ENCODE measurements at places on chromosomes 2 and 18.

- no peak for DNase-seq
Measured at GRCh38 chr2:165870346-165870745, 76.3 kb upstream of the GALNT3 start.

DNA sequence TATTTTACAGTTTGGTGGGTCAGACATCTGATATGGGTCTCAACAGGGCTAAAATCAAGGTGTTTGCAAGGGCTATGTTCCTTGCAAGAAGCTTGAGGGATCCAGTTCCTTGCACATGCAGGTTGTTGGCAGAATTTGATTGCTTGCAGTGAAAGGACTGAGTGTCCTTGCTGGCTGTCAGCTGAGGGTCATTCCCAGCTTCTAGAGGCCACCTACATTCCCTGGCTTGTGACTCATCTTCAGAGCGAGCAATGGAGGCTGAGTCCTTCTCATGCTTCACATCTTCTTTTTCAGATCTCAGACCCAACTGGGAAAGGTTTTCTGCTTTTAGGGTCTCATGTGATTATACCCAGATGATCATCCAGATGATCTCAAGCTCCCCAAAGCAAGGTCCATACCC is 12.4 kb downstream of the MEX3C start:
- DNase-seq, result no peak

DNA sequence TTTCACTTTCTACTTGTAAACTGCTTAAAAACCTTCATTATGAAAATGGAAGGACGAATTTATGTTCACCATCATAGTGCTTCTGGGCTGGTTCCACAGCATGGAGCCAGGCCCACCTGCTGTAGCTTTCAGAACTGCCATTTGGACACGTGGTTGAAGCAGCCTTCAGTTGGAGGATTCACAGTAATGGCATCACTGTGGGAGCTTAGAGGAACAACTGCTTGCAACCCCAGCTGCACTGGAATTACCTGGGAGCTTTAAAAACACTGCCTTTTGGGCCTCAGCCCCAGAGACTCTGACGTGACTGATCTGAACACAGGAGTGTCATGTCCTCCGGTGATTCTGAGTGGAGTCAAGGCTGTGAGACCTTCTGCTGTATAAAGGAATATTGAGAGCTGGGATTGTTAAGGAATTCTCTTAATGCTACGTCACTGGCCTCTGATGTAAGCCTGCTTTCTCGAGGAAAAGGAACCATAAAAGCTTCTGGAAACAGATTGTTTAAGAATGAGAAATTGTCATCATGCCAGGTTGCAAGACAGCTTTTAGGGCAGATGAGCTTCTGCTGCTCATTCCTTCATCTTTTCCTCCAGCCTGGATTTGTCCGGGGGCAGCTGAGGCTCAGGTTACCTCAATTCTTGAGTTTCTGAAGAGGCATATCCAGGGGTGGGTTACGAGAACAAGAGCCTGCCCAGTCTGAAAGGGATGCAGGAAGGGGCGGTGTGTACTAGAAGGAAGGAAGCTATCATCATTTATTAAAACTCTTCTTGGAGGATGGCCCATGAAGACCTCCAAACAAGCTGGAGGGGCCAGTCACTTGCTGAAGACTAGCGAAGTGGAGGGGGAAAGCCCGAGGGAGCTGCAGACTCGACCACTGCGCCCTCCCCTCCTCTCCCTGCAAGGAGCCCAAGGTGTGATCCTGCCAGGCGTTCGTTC is 1.3 kb upstream of the IL1R1 start:
- DNase-seq, result no peak

DNA sequence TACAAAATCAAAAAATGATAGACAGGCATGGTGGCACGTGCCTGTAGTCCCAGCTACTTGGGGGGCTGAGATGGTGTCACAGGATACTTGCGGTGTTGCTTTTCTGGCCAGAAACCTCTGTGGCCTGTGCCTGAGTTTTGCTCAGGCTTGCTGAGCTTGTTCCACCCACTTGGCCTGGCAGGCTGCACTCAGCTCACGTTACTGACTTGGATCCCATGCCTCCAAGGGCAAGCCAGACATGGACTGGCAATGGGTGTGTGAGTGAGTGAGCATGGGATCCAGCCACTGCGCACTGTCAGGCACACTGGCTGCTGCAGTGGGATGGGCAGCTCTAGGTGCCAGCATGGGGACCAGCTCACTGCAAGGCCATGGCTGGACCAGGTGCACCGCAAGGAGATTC is 67.9 kb downstream of the NCAPH start:
- DNase-seq, result no peak

DNA sequence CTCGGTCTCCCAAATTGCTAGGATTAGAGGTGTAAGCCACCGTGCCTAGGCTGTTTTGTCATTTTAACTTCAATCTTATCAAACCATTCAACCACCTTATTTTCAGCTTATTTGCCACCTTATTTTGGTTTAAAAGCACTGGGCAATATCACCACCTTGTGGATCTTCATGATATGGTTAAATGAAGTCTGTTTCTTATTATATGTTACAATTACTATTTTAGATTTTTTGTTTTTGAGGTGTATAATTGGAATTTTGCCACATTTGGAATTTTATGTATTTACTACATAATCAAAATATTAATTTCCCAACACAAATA is 43.8 kb upstream of the SCN9A start:
- no peak for DNase-seq

- no peak for DNase-seq
Measured at GRCh38 chr2:60267122-60267521, 286.3 kb downstream of the BCL11A start.

DNA sequence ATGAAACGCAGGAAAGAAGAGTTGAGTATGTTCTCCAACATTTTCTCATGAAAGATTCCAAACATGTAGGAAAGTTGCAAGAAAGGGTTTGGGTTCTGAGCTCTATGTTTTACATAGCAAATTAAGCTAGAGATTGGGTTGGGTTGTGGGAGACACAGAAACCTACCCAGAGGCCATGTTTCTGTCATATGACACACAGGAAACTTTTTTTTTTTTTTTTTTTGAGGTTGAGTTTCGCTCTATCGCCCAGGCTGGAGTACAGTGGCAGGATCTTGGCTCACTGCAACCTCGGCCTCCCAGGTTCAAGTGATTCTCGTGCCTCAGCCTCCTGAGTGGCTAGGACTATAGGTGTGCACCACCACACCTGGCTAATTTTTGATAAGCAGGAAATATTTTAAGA is 57.6 kb downstream of the DOCK10 start:
- no peak for DNase-seq

DNA sequence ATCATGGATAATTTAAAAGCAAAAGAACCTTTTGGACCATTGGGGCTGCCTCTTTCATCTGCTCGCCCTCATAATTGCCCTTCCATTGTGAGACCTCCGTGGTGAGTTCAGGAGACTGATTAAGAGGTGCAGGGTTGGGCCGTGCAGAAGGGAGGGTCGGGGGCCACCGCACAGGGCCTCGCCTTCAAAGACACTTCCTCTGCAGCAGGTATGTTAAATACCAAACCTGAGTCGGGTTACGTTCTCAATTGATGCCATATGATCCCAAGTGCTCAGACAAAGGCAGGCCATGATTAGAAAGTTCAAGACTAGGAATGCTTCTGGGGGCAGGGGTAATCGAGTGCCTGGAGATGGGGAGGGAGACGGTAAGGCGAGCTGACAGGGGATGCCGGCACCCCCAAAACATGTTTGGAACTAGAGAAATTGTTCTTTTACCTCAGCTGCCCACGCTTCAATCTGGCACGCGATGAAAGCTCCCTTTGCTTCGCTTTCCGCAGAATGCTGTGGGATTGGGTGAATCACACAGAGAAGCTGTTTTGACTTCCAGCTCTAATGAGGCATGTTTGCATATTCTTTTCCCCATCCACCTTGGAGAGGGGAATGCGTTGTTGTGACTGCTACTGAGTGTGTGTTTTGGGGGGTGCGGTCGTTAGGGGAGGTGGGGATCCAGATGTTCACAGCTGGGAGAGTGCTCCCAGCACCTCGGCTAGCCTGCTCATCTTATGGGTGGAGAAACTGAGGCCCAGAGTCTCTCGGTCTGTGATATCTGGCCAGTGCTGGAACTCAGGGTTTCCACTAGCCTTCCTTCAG is 309.1 kb downstream of the MYCN start:
- no peak for DNase-seq

DNA sequence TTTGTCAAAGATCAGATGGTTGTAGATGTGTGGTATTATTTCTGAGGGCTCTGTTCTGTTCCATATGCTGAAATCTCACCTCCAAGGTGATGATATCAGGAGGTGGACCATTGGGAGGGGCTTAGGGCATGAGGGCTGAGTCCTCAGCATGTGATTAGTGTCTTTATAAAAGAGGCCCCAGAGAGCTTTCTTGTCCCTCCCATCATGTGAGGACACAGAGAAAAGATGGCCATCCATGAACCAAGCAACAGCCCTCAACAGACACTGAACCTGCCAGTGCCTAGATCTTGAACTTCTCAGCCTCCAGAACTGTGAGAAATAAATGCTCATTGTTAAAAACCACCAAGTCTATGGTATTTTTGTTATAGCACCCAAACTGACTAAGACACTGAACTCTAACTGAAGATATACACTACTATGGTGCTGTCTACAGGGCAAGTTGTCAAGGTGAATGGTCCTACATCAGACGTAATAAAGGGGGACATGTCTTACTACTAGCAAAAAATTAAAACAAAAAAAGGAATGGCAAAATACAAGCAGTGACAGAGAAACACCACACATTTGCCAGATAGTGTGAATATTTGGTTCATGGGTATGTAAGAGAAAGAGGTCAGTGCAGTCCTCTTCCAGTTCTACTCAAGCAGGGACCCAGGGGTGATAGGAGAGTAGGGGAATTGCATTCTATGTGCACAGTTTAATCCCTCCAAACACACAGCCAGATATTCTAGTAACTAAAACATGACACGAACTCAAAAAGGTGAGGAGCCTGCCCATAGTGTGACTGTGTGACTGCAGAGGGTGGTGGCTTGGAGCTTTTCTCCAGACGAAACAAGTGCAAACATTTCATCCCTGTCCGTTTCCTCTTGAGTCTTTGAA is 164.4 kb upstream of the MYCN start:
- no peak for DNase-seq

GRCh38 chr2:227748079-227748478 is 2.4 kb downstream of the SCYGR8 start:
- DNase-seq, result no peak

DNA sequence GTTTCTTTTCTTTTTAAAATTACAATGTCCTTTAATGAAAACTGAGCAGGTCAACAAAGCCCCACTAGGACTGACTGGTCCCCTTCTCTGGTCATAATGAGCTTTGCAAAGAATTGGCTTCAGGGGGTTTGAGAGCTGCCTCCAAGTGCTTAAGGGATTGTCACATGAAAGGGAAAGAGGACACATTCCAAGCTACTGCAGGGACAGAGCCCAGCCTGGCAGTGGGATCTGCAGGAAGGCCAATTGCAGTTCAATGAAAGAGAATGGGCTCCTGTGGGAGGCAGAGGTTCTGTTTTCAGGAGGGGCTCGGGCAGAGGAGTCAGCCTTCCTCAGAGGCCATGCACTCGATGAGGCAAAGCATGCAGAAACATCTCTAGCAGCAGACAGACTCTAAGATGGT is 84.1 kb upstream of the ACKR3 start:
- DNase-seq, result no peak

DNA sequence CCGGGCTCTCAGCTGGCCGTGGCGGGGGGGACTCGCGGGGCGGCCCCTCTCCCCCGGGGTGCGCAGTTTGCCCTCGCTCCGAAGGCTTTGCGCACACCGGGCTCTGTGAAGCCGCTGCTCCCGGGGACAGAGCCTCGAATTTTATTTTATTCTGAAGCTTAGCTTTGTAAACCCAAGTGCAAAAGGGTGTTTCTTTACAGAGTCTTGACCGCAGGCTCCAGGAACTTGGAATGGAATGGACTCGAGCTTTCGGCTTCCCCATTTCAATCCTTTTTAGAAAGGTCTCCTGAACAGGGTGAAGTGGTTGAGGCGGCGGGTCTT is 2.0 kb downstream of the GALR1 start:
- no peak for DNase-seq

GRCh38 chr18:59062643-59063006 is 77.1 kb upstream of the SEC11C start:
- DNase-seq, result no peak

DNA sequence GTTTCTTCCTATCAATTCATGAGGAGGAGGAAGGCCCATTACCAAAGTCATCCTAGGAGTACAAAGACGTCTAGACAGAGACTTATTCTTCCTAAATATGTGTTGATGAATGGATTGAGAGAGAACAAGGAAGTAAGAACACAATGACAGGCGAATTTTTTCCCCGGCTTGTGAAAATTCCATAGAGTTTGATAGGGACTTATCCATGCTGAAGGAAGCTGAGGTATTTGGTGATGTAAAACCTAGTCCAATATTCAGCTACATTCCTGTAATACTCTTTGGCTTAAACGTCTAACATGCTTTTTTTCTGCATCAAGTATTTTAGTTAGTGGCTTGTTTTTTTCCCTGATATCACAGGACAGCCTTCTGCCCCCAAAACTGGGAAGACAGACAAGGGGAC is 121.9 kb upstream of the MYT1L start:
- no peak for DNase-seq

- DNase-seq, result no peak
Measured at GRCh38 chr2:72965770-72966450, 48.6 kb downstream of the EMX1 start.

GRCh38 chr2:47270421-47270820 is 115.3 kb upstream of the STPG4 start:
- no peak for DNase-seq

DNA sequence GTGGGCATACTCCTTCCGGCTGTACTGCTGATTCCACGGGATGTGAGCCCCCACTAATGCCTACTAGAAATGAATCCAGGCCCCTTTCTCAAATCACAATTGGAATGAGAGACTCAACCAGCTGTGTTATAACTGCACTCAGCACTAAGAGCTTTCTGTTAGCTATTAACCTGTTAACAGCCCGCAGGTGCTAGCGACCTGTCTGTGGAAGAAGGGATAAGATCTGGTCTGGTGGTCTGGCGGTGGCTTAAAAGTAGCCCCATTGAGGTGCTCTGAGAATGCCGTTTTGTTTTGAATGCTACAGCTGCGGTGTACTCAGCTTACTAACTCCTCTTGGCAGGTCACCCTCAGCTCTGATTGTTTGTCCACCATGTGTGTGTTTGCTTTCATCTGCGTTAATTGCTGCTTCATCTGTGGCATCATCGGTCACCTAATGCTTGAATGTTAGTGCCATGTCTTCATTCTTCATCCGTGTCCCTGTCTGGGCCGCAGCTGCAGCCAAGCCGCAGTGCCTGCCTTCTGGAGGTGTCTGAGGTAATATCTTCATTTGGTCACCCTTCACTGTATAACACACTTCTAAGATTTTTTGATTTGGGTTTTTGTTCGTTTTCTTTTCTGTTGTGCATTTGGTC is 16.3 kb downstream of the RAB12 start:
- DNase-seq, result no peak

GRCh38 chr2:49270091-49270490 is 115.8 kb upstream of the FSHR start:
- no peak for DNase-seq

GRCh38 chr2:70627211-70627898 is 73.7 kb upstream of the TGFA start:
- DNase-seq, result no peak

- DNase-seq, result no peak
Measured at GRCh38 chr18:47403949-47404348, 152.5 kb upstream of the SKOR2 start.

GRCh38 chr18:24502667-24503523 is 42.5 kb downstream of the HRH4 start:
- DNase-seq, result no peak

- DNase-seq, result no peak
Measured at GRCh38 chr2:222357930-222358329, 59.1 kb upstream of the PAX3 start.

Measured in amniotic stem cell (primary cell).